MG63 (cell line): ENCODE measurements at places on chromosomes 5 and 9. TPM values are rescaled to one million over a fixed set of nuclear protein-coding genes. Genes with fewer than 3 reads are reported as not detected.

The FAF2 gene
- 48.8 and 49.4 TPM in 2 replicates for total RNA-seq

The DRD1 gene
- not detected in 2 replicates for total RNA-seq

The DNM1 gene
- 0.20 and 0.30 TPM in 2 replicates for total RNA-seq

DNA sequence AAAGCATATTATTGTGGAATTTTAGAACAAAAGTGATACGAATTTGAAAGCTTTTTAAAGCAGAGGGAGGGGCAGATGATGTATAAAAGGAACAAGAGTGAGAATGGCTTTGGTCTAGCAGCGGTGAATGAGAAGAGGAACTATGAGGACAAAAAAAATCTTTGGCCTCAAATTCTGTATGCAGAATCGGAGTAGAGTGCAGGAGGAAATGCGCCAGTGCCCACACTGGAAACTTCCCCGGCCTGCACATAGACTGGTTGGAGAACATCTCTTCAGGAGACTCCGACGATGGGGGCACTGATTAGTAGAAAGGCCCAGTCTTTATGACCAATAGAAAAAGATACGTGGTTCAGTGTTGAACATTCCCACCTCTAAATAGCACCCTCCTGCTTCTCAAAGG, 51.3 kb downstream of the SLC46A2 start:
- no peak for DNase-seq

DNA sequence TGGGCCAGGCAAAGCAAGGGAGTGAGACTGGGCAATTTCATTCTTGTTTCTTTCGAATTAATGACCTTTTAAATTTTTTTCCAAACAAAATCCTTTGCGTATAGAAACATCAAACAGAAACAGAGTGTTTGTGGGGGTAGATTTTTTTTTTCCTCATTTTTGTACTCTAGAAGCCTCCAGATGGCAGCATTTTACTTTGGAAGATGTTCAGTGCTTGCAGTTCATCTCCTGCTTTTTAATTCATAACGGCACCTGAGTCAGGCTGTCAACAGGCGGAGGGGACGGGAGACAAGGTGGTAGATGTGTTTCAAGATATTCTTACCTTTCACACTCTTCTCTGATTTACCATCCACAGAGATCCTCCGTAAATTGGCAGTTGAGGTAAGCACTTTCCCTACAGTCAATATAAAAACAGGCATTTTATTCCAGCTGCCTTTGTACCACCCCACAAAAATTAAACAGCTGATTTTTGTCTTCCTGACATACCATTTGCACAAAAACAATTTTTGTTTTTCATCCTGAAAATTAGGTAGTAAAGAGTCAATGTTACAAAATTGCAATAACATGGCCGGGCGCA, 99.5 kb upstream of the FBXL17 start:
- no peak for DNase-seq

- no peak for DNase-seq
Measured at GRCh38 chr5:89129941-89130340, 247.0 kb upstream of the MEF2C start.
